ENCODE measurements at places on chromosomes 6 and 20. TPM values are rescaled to one million over a fixed set of nuclear protein-coding genes. Genes with fewer than 3 reads are reported as not detected.

DNA sequence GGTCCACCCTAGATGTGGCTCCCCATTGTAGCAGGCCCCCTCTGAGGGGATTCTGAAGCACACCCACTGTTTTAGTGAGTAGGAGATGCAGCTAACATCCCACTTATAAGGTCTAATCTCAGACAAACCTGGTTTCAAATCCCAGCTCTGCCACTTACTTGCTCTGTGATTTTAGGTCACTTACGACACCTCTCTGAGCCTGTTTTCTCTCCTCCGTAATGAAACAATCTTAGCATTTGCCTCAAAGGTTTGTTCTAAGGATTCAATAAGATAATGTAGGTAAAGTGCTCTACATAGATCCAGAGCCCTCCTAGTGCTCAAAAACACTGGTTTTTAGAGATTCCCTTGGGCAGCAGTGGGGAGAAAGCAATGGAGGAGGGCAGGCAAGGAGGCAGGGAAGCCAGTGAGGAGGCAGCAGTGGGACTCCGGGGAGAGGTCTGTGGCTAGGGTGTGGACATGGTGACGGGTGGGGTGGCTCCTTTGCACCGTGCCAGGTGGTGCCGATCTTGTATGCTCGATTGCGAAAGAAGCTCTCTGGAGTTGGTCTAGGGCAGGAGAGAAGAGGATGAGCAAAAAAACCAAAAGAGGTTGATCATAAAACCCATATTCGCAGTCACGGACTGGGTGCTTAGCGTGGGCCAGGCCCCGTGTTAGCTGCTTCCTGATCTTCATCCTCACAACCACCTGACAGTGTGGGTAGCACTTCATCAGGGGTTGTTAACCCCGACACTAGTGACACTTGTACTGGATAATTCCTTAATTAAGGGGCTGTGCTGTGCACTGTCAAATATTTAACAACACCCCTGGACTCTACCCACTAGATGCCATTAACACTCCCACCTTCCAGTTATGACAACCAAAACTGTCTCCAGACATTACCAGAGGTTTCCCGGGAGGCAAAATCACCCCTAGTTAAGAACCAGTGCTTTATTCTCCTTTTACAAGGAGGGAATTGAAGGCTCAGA lies 16.8 kb upstream of the PTGIS start:
- H3K27me3 ChIP-seq = no peaks in the 10 kb centered on the region
- H3K4me1 ChIP-seq = peaks cover 58% of the 10 kb centered on the region
- H3K4me3 ChIP-seq = no peak overlapping the region

GRCh38 chr6:13924949-13925881 lies at the start of gene RNF182:
TSS of gene RNF182 (plus strand) at chr6:13924952. CDS start at chr6:13977120, 52,168 bp downstream.
- H3K27me3 ChIP-seq = peaks cover 28% of the 10 kb centered on the region
- H3K36me3 ChIP-seq = no peaks in the 10 kb centered on the region
- H3K4me1 ChIP-seq = peaks cover 14% of the 10 kb centered on the region

GRCh38 chr20:46832555-46832954 lies 62.1 kb upstream of the EYA2 start:
- H3K36me3 ChIP-seq = no peaks in the 10 kb centered on the region
- DNase-seq = peak; percentile 40

- H3K36me3 ChIP-seq = no peaks in the 10 kb centered on the region
- no peak for DNase-seq
- no peak overlapping the region for H3K27ac ChIP-seq
- H3K4me3 ChIP-seq = no peak overlapping the region
- H3K27me3 ChIP-seq = no peaks in the 10 kb centered on the region
Observed at GRCh38 chr6:120954111-120954510, 380.2 kb downstream of the TBC1D32 start.

- DNase-seq = no peak
- peaks cover 51% of the 10 kb centered on the region for H3K27me3 ChIP-seq
- no peaks in the 10 kb centered on the region for H3K36me3 ChIP-seq
- peaks cover 19% of the 10 kb centered on the region for H3K4me1 ChIP-seq
- H3K4me3 ChIP-seq = no peak overlapping the region
- no peak overlapping the region for H3K27ac ChIP-seq
Observed at GRCh38 chr20:54170026-54170471, 3.7 kb downstream of the CYP24A1 start.

The SALL4 gene
- 0.18 TPM for total RNA-seq

GRCh38 chr6:157556671-157557430 lies 175.9 kb downstream of the ZDHHC14 start:
- no peaks in the 10 kb centered on the region for H3K4me1 ChIP-seq
- H3K4me3 ChIP-seq = no peak overlapping the region
- no peaks in the 10 kb centered on the region for H3K27me3 ChIP-seq
- no peaks in the 10 kb centered on the region for H3K36me3 ChIP-seq
- no peak for DNase-seq

- no peak overlapping the region for H3K4me3 ChIP-seq
- DNase-seq = peak; percentile 83
- H3K4me1 ChIP-seq = no peaks in the 10 kb centered on the region
- H3K27me3 ChIP-seq = no peaks in the 10 kb centered on the region
- no peaks in the 10 kb centered on the region for H3K36me3 ChIP-seq
- H3K27ac ChIP-seq = no peak overlapping the region
Observed at GRCh38 chr20:18989736-18990474, 176.3 kb downstream of the SCP2D1 start.

DNA sequence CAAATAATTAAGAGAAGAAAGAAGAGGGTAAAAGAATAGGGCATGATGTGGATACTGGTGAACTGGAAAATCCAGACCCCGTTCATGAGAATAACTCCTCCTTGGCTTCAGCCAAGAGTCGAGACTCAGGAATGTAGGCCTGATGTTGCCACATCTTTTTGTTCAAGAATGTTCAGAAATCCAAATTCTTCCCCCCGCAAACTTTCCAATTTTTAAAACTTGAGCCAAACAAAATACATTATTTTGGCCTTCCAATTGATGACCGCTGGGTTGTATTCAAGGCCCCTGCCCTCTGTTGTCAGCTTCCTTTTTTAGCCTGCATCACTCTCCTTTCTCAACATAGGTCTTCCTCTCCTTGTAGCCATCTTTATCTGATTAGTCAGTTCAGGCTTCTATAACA lies 106.1 kb downstream of the TNFAIP3 start:
- H3K27ac ChIP-seq = no peak overlapping the region
- H3K4me1 ChIP-seq = peaks cover 4% of the 10 kb centered on the region
- no peak overlapping the region for H3K4me3 ChIP-seq

GRCh38 chr20:4794846-4795245 lies 73.1 kb downstream of the PRND start:
- DNase-seq = no peak
- H3K4me3 ChIP-seq = no peak overlapping the region
- peaks cover 58% of the 10 kb centered on the region for H3K36me3 ChIP-seq

DNA sequence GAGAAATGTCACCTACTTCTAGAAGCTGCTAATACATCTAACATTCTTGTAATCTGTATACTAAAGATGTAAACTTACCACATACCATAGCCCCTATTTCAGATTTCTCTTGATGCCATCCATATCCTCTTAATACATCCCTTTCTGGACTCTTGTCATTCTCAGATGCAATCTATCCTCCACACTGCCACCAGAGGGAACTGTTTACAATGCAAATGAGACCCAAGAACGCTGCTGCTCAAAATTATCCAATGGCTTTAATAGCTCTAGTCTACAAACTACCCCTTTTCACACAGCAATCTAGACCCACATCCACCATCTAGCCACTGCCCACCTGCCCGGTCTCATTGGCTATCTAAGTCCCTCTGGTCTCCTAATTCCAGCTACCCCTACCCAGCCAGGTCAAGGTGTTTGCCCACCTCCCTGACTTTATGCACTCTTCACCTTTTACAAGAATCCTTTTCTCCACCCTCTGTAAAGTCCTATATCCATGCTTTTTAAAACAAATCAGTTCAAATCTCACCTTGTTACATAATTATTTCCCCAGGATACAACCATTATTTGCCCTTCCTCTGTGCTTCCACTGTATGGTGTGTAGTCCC lies 14.8 kb downstream of the FAXC start:
- DNase-seq = peak; percentile 16
- H3K27ac ChIP-seq = no peak overlapping the region
- no peaks in the 10 kb centered on the region for H3K27me3 ChIP-seq
- no peaks in the 10 kb centered on the region for H3K4me1 ChIP-seq
- no peak overlapping the region for H3K4me3 ChIP-seq
- no peaks in the 10 kb centered on the region for H3K36me3 ChIP-seq

DNA sequence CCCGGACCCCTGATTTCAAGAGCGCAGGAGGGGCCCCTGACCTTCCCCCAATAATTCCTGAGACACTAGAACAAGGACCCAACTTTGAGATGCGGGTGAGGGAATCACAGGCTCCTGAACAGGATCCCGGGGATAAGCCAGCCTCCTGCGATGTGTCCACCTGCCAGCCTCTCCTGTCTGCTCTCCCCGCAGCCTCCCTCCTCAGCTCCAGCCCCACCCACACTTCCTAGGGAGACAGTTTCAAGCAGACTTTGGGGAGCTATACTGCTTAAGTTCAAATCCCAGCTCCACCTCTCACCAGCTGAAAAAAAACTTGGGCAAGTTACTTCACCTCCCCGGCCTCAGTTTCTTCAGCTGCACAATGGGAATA lies 50.8 kb downstream of the GRM4 start:
- peaks cover 21% of the 10 kb centered on the region for H3K27me3 ChIP-seq
- H3K4me1 ChIP-seq = no peaks in the 10 kb centered on the region
- H3K4me3 ChIP-seq = no peak overlapping the region
- no peak overlapping the region for H3K27ac ChIP-seq

DNA sequence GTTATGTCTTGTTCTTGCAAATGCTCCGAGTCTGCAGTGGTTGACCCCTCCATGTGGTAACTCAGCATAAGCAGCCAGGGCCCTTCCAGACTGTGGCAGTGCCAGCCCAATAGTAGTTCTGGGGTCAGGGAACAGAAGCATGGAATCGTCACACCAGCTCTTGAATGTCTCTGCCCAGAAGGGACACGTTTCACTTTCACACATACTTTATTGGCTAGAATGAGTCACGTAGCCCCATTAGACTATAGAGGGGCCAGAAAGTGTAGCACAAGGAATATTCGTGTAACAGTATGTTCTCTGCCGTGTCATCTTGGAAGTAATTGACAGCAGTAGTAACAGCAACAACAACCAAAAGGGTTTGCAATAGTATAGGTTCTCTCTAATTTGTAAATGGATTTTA lies 254.7 kb downstream of the FARS2 start:
- DNase-seq = no peak
- no peaks in the 10 kb centered on the region for H3K36me3 ChIP-seq
- no peaks in the 10 kb centered on the region for H3K27me3 ChIP-seq

The CALHM6 gene
- total RNA-seq = 3.8 TPM

GRCh38 chr6:164693944-164694343 lies 615.5 kb downstream of the C6orf118 start:
- peaks cover 2% of the 10 kb centered on the region for H3K4me1 ChIP-seq
- DNase-seq = peak; percentile 94
- no peak overlapping the region for H3K27ac ChIP-seq
- no peak overlapping the region for H3K4me3 ChIP-seq
- no peaks in the 10 kb centered on the region for H3K27me3 ChIP-seq
- H3K36me3 ChIP-seq = no peaks in the 10 kb centered on the region

The FOXP4 gene
- 3.0 TPM for total RNA-seq

DNA sequence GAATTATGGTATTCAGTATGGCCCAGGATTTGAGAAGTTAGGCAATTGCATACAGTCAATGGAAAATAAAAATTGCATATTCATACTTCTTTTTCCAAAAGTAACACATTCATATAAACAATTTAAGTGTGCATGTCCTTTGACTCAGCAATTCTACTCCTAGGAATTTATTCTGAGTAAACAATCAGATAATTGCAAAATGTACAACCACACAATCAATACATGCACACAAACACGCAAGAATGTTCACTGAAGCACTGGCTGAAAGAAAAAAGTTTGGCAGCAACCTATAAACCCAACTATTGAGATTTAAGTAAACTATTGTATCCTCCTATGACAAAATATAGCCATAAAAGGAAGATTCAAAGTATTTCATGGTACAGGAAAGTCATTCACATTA lies 1.6 kb downstream of the CYP39A1 start:
- no peaks in the 10 kb centered on the region for H3K36me3 ChIP-seq
- H3K27me3 ChIP-seq = peaks cover 5% of the 10 kb centered on the region
- no peak overlapping the region for H3K4me3 ChIP-seq
- H3K27ac ChIP-seq = no peak overlapping the region
- no peak for DNase-seq

DNA sequence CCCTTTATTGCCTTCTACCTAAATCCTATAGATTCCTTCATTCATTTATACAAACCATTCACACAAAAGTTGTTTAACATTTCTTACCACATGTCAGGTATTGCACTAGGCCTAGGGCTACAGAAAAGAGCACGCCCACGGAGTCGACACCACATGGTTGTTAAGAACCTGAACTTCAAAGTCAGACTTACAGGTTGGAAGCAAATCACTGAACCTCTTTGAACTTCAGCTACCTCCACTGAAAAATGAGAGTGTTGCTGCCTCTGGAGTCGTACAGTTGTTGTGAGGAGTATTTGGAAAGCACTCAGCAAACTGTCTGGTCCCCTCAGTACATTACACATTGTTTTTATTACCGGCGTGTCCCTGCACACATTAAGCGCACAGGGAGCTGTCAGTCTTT lies 3.3 kb upstream of the SLPI start:
- H3K27me3 ChIP-seq = peaks cover 5% of the 10 kb centered on the region
- H3K4me3 ChIP-seq = no peak overlapping the region
- no peaks in the 10 kb centered on the region for H3K4me1 ChIP-seq
- H3K27ac ChIP-seq = no peak overlapping the region
- no peaks in the 10 kb centered on the region for H3K36me3 ChIP-seq
- no peak for DNase-seq

- DNase-seq = peak; percentile 60
- H3K27ac ChIP-seq = peak overlapping the region; percentile 47
- H3K36me3 ChIP-seq = no peaks in the 10 kb centered on the region
- H3K27me3 ChIP-seq = no peaks in the 10 kb centered on the region
- no peak overlapping the region for H3K4me3 ChIP-seq
Observed at GRCh38 chr6:136035378-136036070, 184.0 kb downstream of the PDE7B start.

Measured in muscle of leg (tissue), 16 donors.